ENCODE measurements at places on chromosomes 1 and 21.

DNA sequence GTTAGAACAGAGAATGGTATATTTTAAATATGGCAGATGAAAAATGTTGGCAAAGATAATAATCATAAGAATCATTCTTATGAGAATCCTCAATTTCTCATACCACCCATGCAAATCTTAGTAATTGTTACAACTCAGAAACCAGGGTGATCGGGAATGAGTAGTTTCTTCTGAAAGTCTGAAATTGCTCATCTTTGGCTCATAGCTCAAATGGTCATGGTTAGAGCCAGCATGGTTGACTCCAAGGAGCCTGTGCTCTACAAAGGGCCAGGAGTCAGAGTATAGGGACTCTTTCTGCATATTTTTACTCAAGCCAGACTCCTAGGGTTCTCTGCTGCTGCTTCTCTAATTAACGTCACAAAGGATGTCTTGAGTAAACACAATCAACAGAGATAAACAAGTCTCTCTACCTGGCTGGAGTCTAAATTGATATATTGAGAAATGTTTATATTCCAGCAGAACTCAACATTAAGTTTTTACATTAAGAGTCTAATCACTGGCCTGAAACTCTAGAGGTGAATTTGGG, 1.9 kb upstream of the ETV3 start:
- DNase-seq = no peak

DNA sequence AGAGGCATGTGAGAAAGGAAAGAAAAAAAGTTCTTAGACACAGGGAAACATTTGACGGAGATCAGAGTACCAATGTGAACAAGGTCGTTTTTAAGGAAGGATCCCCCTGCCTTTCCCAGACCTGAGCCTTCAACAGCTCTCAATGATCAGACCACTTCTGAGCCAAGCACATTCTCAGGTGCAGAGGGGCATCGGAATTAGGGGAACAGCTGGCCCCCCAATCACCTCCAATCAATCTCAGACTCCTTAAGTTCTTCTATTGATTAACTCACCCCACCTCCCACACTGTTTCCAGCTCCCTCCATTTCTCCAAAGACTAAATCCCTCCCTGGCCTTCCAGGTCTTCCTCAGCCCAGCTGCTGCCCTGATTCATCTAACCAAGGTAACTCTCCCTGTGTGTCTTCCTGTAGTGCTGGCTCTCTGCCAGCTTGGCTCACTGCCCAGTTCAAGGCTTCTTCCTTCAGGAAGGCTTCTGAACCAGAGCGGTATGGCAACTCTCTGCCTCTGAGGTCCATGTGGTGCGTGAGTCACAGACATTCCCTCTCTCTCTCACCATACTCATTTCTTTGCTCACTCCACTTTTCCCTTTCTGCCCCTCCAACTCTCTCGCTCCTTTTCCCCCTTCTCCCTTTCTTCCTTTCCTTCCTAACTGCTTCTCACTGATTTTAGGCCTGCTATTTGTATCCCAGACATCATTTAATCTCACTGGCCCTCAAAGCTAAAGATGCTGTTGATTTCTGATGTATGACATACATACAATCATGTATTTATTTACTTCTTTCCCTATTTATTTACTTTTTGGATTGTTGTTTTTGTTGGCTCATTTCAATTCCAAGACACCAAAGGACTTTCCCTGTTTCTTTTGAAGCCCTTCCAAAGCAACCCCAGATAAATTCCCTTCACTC, 18.1 kb downstream of the CFAP45 start:
- peak; percentile 11 for DNase-seq

DNA sequence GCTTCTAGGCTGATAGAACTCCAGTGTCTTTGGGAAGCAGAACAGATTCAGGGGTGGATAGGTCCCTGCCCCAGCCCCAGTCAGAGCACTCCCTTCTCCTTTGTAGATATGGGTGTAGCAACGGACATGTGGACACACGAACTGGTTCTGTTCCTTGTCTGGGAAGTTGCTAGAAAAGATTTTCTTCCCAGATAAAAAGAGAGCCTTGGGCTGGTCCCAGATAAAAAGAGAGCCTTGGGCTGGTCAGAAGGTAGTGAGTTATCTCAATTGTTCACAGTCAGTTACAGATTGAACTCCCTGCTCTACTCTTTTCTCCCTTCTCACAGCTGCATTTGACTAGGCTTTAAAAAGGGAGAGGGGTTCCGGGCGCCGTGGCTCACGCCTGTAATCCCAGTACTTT, 7.4 kb upstream of the EFNA1 start:
- no peak for DNase-seq

DNA sequence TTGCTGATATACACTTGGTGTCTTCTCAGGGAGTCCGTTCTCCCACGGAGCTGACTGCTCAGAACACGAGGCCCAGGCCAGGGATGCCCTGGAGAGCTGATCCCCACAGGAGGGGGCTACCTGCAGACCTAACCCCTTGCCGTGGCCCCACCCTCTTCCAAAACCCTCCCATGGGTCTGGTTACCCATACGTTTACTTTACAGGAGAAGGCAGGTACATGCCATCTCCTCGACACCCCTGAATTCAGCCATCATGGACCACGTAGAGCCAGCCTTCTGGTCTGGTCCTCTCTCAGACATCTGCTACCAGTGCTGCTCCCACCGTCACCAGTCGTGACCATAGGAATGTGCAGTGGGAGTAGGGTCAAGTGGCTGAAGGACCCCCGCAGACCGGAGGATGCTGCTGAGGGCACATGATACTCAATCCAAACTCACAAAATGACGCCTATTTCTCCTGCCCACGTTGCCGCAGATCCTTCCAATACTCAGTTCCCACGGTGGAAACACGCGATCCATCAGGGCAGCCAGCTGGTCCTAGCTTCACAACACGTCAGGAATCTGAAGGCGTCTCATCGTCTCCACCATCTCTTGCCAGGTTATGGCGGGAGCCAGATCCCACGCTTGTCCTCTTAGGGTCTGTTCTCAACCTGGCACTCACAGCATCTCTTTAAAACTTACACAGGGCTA, 26.7 kb downstream of the PGBD5 start:
- no peak for DNase-seq

- DNase-seq = peak; percentile 13
Measured at GRCh38 chr1:212515329-212515760, 82.6 kb downstream of the NENF start.

GRCh38 chr1:26307363-26307781, 936 bp upstream of the UBXN11 start:
- no peak for DNase-seq

DNA sequence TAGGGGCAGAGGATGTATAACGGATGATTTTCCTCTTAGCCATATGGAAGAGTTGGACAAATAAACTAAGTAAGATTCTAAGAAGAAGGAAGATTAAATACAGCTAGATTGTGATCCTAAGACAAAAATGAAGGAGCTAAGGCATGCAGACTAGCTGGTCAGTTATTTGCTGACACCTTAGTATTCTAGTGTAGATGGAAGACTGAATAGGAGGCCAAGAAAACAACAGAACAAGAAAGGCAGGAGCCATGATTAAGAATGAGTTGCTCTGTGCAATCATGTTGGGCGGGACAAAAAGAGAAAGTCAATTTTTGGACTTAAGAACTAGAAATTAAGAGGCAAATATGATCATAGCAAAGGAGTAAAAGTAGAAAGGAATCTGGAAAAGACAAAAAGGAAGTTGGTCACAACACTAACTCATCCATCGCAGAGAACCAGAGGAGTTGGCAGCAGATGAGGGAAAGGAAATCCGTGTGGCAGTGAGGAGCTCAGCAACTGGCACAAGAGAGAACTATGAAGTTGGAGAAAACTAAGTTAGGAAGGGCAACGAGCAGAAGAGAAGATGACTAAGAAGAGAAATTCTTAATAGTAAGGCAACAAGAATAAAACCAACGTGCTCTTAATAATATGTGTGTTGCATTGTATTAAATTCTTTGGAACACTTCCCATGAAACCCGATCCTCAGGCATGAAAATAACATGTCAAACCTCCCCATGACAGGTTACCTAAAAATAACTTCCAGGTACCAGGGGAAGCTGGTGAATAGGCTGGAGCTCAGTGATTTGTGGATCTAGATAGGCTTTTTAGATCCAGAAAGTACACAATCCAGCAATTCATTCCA, 234.4 kb downstream of the LTN1 start:
- no peak for DNase-seq

DNA sequence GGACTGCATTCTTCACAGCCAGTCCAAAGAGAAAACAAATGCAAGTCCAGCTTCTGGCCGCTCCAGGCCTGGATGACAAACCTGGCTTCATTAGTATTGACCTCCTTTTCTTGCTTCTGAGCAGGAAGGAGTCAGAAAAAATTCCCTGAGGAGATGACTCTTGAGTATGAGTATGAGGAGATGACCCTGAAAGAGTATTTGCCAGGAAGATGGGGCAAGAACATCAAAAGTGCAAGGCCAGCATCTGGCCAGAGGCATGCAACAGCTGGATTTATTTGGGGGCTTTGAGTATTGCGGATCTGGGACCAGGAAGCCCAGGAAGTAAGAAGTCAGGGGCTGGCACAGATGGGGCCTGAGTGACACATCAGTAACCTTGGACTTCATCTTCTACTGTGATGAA, 113.9 kb downstream of the GLIS1 start:
- no peak for DNase-seq

- no peak for DNase-seq
Measured at GRCh38 chr21:41507521-41508414, at the start of gene TMPRSS2. TSS of gene TMPRSS2 (minus strand) at chr21:41508158. CDS start at chr21:41498133, 10,025 bp downstream.

- DNase-seq = no peak
Measured at GRCh38 chr1:7970246-7970645, 8.7 kb downstream of the PARK7 start.

GRCh38 chr1:3009021-3009420, 12.2 kb upstream of the ACTRT2 start:
- DNase-seq = no peak

- DNase-seq = no peak
Measured at GRCh38 chr1:24463776-24464735, 38.6 kb upstream of the RCAN3 start.

- DNase-seq = no peak
Measured at GRCh38 chr1:36351227-36351977, 28.0 kb upstream of the EVA1B start.

Measured in NCI-H2081 treated with DMSO at 0.1 percent for 48 hours (cell line).